Stimulated activated CD4-positive, alpha-beta T cell treated with anti-CD3 and anti-CD28 coated beads, Interleukin-12 subunit alpha, Interleukin-12 subunit beta, amount 100 ng/mL, for 48 hours (primary cell): ENCODE measurements at places on chromosomes 6 and 20.
A peak's percentile ranks its signal among the peaks of the same experiment; 100 is the strongest.

- DNase-seq: no peak
These were observed 21.9 kb downstream of the ZBTB46 start for GRCh38 chr20:63808964-63809674.

DNA sequence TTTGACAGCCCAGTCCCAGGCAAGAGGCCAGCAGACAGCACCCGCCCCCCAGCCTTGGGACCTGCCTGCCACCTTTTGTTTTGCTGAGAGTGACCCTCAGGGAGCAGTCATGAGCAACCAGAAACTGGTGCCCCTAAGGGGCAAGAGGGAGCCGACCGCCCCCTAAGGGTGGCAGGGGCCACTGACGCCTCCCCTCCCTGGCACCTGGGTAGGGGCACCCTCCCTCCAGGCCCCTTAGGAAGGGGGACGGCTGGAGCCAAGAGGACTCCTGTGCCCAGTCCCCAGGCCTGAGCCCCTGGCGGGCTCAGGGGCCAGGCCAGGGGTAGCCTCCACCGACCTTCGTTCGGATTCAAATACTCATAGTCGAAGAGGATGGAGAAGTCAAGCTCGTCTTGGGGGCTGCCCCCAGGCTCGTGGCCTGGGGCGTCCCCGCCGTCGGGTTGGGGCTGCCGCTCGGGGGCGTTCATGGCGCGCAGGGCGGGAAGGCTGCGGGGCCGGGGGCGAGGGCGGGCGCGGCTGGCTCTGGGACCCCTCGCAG is 417 bp downstream of the NFATC2 start:
- peak; percentile 28 for DNase-seq

DNA sequence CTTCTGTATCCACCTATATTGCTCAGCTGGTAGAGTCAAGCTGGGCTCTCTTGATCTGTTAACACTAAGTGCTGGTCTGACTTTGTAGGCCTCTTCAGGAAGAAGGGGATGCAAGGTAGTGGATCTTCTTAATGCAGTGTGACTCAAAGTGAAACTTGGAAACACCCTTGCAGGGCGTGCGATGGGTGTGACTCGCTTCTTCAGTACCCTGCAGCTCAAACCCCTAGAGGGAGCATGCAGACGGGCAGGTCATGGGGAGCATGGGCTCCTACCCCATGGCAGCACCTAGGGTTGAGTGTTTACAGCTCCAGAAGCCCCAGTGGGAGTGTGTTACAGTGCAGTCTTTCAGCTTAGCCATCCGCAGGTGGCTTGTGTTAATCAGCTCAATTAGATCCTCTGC is 757 bp upstream of the SAMD3 start:
- peak; percentile 34 for DNase-seq

- DNase-seq: no peak
These were observed 203.5 kb downstream of the ADGRB3 start for GRCh38 chr6:68838571-68838970.

DNA sequence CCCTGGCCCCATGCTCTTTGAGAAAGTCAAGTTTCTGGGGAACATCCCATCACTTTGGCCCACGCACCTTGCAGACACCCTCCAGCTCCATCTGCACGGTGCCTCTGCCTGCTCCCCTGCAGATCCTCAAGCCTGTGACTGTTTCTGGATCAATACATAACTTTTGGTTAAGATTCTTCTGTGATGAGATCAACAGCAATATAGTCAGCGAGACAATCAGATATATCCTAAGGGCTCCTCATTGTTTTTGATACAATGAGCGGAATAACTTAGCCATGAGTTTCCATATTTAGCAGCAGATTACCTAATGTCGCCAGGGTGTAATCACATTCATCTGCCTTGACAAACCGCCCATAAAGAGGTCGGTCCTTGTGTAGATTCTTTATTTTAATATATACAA is 109.3 kb upstream of the MTHFD1L start:
- no peak for DNase-seq

- DNase-seq: no peak
These were observed 178.0 kb downstream of the BMP7 start for GRCh38 chr20:57088436-57088835.

DNA sequence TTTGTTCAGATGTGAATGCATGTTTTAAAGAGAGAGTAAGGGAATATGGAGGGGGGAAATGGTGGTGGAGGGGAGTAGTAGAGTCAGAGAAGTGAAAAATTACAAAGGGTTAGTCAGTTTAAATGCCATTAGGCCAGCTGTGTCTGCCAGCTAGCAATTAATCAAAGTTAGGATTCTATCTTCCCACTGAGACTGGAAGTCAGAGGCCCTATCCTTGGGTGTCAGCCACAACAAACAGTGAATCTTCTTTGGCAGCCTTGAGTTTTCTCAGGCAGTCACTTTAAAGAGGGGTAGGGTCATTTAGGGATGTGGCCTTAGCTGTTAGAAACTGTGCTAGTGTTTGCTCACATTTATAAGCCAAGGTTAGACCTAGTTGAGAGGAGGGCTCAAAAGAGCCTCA is 120.5 kb upstream of the BTBD3 start:
- DNase-seq: no peak

DNA sequence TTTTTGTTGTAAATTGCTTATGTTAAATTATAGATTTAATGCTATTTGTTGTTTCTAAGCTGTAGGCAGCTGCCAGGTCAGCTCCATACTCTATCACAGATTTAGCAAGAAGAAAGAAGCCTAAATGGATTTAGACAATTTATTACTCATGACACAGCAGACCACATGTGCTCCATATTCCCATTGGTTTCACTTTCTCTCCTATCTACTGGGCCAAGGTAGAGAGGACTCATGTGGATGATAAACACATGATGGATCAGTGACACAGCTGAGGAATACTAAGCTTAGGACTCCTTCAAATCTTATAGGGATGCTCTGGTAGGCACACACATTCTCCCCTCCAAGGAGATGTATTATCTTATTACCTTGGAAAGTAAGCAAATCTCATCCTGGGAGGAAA is 553.0 kb upstream of the ADGRB3 start:
- no peak for DNase-seq

DNA sequence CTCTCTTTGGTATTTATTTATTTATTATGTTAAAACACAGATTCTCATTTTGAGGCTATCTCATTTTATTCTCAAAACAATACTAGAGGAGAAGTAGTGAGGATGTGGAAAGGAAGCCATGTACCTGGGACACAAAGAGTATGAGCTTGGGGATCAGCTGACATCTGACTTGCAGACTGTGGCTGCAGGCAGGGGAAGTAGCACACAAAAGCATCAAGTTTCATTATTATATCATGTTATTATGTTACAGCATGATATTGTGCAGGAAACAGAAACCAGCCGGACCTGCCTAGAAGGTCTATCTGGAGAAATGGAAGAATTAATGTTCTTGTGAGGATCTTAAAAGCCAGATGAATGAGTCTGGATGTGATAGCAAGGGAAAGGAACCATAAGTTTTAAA is 248.2 kb downstream of the KHDC1L start:
- DNase-seq: no peak

- DNase-seq: no peak
These were observed 68.4 kb downstream of the ATG5 start for GRCh38 chr6:106257195-106257594.

GRCh38 chr6:142764311-142764710 is 180.7 kb downstream of the HIVEP2 start:
- no peak for DNase-seq

- DNase-seq: no peak
These were observed 29.8 kb downstream of the USP45 start for GRCh38 chr6:99485395-99485773.

DNA sequence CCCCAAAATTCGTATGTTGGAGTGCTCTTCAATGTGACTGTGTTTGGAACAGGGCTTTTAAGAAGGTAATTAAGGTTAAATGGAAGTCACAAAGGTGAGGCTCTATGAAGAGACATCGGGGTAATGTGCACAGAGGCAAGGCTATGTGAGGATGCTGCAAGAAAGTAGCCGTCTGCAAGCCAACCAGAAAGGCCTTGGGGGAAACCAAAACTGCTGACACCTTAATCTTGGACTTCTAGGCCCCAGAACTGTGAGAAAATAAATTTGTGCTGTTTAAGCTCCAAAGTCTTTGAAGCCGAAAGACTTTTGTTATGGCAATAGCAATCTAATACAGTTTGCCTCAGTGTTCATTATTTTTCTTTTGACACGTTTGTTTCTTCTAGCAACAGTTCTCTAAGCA is 2.4 kb upstream of the IRAK1BP1 start:
- DNase-seq: no peak

DNA sequence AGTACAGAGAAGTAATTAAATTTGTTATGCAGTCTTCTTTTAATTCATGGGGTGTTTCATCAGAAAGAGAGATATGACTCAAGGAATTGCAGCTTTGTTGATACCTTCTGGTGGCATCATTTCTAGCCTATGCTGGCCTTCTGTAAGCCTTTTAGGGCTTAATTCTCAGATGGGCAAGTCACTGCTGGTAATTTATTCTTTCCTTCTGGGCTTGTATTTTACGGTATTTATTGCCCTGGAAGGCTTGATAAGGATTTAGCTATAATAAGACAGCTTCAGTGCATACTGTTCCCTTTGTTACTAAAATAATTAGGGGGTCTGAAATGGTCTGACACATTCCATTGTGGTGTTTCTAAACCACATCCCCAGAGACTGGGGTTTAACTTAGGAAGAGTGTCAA is 57.9 kb upstream of the EMILIN3 start:
- no peak for DNase-seq

GRCh38 chr6:114446342-114446741 is 103.5 kb upstream of the HS3ST5 start:
- DNase-seq: no peak

DNA sequence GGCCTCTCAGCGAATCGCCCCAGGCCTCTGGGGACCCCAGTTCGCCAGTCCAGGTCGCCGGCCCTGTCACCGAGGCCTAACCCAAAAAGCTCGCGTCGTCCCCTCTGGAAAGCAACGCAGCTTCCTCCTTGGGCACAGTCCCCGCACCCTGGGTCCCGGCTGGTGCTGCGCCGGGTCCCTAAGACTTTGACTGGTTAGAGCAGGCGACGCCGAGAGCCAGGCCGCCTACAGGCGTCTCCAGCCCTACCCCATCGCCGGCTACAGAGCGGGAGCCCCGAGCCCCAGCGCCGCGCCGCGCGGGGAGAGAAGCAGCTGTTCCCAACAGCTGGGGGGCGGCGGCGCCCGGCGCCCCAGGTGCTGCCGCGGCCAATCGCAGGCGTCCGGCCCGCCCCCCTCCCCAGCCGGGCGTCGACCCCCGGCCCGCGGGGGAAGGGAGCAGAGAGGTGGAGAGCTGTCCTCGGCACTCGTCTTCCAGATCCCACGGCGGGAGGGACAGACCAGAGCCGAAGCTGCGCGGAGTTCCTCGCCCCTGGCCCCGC is 540 bp upstream of the RBM24 start:
- no peak for DNase-seq

- DNase-seq: no peak
These were observed 16.6 kb upstream of the TRIM27 start for GRCh38 chr6:28940294-28940857.

DNA sequence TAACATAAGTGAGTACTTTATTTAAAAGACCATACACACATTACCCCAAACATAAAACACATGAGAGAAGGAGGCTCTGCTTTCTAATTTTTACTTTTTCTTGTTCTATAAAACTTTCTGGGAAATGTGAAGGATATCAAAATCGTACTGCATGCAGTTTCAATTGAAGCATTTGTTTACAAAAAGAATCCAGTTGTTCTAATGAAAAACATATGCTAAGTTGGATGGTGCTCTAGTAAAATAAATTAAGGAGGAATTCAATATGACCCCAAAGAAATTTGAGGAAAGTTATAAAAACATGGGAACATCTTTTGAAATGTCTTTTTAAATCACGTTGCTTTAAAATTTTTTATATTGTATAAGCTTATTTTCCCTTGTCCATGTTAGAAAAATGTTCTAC is 37.6 kb downstream of the OR2B6 start:
- DNase-seq: no peak

DNA sequence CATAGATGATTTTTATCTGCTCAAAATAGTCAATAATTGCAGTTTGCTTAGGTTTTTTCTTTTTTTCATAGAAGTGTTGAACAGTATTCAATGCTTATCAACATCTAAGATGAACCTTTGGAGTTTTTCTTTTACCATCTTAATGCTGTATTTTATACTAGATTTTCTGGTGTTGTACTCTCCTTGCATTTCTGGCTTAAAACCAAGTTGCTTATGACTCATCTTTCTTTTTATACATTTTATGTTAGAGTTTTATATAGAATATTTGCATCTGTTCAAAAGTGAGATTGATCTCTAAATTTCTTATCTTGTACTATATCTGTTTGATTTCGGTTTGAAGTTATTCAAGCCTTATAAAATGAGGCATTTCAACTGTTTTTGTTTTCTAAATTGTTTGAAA is 232.5 kb downstream of the RFPL4B start:
- no peak for DNase-seq

- no peak for DNase-seq
These were observed 69.2 kb downstream of the THBS2 start for GRCh38 chr6:169184419-169184818.

- no peak for DNase-seq
These were observed 2.4 kb downstream of the HEBP2 start for GRCh38 chr6:138406443-138406842.

GRCh38 chr20:46690219-46691106 is 1.2 kb upstream of the TP53RK start:
- DNase-seq: no peak

GRCh38 chr6:118705544-118706491 is 54.4 kb upstream of the CEP85L start:
- DNase-seq: no peak

DNA sequence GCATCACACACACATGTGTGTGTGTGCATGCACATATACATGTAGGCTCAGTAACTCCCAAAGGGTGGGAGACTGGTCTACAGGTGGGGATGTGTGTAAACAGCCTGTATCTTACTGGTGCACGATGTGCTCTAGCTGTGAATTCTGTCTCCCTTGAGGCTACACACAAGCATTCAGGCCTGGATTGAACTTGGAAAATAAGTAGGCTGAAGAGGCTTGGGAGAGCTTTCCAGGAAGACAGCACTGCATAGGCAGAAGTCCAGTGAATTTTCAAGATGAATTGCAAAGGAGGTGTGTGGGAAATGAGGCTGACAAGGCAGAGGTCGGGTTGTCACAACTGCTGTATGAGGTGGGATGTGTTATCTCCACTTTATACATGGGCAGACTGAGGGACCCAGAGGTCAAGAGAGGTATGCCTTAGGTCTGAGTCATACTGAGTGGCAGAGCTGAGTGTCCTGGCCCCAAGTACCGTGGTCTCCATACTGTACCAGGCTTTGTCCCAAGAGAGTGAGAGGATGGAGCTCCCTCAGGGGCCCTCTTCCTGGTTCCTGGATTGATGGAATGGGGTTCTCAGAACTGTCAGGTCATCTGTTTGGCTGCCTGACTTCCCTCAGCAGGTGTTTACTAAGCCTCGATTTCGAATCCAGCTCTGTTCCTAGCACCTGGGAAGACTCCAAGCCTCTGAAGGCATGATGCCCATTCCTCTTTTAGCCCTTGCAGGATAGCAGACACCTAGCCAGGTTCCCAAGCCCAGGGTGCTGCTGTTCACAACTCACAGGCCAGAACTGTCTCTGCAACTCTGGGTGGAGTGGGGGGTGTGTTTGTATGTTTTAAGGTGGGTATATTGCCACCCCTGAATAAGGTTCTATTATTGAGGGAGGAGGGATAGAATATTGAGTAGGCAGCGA is 14.4 kb downstream of the SNPH start:
- no peak for DNase-seq

GRCh38 chr20:6919792-6920468 is 152.4 kb downstream of the BMP2 start:
- DNase-seq: no peak

GRCh38 chr6:160115421-160115820 is 6.2 kb upstream of the SLC22A1 start:
- no peak for DNase-seq

- no peak for DNase-seq
These were observed 642.5 kb upstream of the MMS22L start for GRCh38 chr6:97925504-97925903.
